ENCODE measurements at places on chromosomes 3 and 15. TPM values are rescaled to one million over a fixed set of nuclear protein-coding genes. Genes with fewer than 3 reads are reported as not detected.

GRCh38 chr3:130677343-130677742 is 69.3 kb downstream of the PIK3R4 start:
- no peak for DNase-seq

- DNase-seq, result no peak
These were observed 2.0 kb downstream of the SLC22A13 start for GRCh38 chr3:38267662-38268061.

The CHST13 gene
- 21.7 TPM for total RNA-seq

The MASP1 gene
- total RNA-seq, result 0.55 TPM

The IQCH gene
- total RNA-seq, result 42.2 TPM

- no peak for DNase-seq
These were observed 12.8 kb downstream of the UBR1 start for GRCh38 chr15:43093026-43093425.

The NR1I2 gene
- 0.74 TPM for total RNA-seq

GRCh38 chr3:141259821-141260629 is 28.4 kb downstream of the PXYLP1 start:
- no peak for DNase-seq

- DNase-seq, result no peak
These were observed 132.4 kb downstream of the MEIS2 start for GRCh38 chr15:36967929-36968328.

DNA sequence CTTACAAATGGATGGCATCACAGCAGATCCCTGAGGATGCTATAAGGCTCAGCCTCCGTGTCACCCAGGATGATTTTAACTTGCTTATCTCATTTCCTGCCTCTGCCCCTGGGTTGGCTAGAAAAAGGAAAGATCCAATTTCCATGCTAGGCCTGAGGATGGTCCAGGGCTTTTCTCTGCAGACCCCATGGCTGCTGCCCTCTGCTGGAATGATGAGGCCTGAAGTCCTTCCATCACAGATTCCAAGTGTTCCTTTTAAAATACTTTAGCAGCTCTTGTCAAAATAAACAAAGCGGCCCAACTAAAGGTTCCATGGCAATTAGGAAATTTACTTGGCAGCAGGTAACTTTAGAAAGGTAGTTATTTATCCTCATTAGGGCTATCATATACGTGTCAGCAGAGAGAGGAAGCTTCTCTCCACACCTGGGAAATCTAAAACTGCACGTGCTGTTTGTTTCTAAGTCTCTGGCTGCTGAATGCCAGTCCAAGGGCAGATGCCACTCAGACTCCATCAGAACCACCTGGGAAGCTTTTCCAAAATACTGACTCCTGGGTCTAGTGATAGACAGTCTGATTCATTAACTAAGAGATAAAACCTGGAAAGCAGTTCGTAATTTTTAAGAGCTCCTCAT is 401.9 kb upstream of the IL12A start:
- DNase-seq, result peak; percentile 37

The FEZF2 gene
- total RNA-seq, result not detected

- DNase-seq, result no peak
These were observed 53.9 kb upstream of the PLXNA1 start for GRCh38 chr3:126928921-126929474.

DNA sequence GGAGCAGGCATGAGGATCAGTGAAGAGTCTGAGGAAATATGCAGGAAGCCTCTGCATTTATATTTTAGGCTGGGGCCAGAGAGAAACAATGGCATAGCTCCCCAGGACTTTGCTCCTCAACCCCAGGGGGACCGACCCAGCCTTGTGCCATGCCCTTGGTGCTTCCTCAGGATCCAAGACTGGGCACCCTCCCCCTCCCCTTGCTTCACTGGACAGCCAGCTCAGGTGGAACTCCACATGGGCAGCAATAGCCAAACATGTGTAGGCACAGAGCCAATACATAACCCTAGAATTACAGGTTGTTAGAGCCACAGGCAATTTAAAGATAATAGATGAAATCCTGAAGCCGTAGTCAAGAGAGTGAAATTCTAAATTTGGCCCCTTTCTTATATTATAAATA is 73.0 kb upstream of the ETV5 start:
- DNase-seq, result no peak

DNA sequence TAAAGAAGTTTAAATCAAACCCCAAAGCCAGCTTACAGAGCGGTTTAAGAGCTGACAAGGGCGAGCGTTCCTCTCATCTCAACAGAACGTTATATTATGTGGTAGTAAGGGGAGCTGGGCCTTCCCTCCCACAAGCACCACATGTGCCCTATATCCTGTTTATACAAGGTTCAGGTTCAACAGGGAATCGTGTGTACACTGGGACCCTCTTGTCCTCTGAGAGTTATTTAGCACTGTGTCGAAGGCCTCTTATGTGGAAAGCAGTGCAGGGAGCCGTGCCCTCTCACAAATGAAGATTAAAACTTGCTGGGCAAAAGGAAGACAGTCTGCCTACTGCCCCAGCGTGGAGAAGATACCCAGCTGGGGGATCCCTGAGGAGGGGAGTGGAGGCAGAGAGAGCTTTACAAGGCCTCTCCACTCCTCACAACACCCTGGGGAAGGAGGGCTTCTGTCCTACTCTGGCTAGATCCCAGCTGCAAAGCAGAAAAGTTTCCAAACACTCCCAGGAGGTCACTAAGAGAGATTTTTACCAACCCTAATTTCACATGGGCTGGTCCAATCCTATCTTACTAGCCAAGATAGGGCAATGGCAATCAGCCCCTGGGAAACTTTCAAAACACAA is 2.9 kb downstream of the TLE3 start:
- DNase-seq, result peak; percentile 28

The POPDC2 gene
- total RNA-seq, result 4.1 TPM

GRCh38 chr3:53803124-53803815 is 42.9 kb downstream of the CHDH start:
- DNase-seq, result no peak

The STRIT1 gene
- total RNA-seq, result not detected

DNA sequence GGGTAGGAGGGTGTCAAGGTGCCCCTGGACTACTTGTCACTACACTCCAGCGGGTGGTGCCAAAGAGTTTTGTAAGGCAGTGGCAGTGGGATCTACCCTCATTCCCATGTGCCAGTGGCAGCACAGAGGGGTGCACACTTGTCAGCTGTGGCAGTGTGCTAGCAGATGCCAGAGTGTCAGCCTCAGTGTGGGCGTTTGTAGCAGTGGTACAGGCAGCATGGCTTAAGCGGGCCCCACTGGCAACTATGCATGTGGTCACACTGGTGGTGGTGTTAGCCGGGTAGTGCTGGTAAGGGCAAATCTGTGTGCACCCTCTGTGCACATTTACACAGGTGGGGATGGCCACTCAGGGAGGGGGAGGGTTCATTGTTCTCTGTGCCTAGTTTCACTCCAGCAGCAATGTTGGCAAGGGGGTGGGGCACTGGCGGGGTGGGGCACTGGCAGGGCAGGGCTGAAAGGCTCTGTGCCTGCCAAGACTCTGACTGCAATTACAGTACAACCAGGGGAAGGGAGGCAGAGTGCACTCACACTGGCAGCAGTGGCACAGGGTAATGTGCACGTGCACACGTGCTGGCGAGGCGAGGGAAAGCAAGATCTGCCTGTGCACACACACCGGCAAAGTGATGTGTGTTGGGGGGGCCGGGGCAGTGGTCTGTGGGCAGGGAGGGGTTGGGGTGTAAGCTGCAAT is 31.8 kb downstream of the MYO9A start:
- no peak for DNase-seq

DNA sequence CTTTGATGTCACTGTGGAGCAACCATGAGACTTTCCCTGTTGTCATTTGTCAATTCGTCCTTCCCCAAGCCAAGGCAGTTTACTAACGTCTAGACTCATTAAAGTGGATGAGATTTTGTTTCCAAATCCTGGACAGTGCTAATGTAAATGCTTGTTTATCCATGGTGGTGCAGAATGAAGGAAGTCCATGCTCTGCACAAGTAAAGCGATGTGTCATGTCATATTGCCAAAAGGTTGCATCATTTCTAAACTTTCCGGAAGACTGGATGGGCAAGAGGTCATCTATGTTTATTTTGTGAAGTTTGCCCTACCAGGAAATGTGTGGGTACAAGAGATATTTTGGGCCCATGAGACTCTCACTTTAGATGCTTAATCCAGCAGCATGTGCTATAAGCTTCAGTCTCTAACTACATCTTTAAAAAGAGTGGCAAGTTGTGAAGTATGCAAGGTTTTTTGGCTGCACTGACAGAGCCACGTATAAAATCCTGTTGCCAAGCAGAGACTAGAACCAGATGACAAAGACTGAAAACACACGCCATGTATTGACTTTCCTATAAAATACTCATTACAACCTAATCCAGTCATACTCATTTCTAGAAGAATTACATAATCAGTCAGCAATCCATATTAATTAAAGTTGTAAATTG is 72.1 kb upstream of the FNDC3B start:
- no peak for DNase-seq

The CTXN2 gene
- 1.0 TPM for total RNA-seq

The ILDR1 gene
- 3.2 TPM for total RNA-seq

DNA sequence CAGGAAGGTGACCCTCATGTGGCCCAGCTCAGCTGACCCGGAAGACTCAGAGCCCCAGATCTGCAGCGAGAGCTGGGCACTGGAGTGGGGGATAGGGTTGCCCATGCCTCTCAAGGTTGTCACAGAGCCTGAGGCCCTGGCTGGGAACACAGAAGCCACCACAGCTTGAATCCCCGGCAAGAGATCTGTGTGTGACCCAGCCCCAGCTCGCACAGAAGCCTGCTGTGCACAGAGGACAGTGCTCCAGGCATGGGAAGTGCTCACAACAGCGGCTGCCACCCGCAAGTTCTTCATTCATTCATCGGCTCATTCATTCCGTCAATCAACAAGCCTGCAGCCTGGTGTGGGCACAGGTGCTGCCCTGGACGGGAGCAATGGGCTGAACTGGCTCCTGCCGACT is 36.4 kb downstream of the DNAJB8 start:
- DNase-seq, result no peak

DNA sequence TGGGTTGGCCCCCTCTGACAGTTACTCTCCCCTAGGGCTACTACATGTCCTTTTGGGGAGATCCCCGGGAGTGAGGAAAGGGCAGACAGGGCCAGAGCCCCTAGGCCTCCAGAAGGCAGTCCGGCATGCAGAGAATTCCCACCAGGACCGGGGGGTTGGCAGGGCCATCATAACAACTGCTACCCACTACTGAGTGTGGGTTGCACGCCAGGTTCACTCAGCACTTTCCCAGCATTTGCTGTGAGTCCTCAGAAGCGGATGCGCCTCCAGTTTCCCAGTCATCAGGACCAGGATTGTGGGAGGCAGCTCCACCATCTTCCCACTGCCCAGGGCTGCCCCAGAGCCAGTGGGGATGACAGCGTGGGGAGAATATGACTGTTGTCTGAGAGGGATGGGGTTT is 51.2 kb upstream of the HERC1 start:
- no peak for DNase-seq

The DET1 gene
- 10.3 TPM for total RNA-seq

DNA sequence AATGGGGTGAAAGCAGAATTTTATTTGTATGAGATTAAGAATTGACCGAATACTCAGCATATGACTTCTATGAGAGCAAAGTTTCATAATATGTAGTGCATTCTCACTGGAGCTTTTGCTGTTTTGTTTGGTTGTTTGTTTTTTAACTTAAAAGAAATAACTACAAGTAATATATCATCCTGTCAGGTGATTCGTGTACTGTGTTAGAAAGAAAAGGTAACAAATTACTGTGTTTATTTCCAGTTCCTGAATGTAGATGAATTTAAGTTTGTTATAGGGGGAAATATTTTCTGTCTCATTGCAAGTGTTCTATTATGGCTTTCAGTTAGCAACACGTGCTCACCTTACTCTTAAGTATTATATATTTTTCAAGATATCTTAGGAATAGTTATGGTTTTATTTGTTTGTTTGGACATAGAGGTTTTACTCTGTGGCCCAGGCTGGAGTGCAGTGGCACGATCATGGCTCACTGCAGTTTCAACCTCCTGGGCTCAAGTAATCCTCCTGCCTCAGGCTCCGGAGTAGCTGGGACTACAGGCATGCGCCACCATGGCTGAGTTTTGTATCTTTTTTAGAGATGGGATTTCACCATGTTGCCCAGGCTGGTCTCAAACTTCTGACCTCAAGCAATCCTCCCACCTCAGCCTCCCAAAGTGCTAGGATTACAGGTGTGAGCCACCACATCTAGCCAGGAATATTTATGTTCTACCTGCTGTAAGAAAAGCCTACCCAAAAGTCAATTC is 125.4 kb downstream of the FNDC3B start:
- no peak for DNase-seq

- DNase-seq, result no peak
These were observed 223.6 kb upstream of the GAP43 start for GRCh38 chr3:115399750-115400149.

DNA sequence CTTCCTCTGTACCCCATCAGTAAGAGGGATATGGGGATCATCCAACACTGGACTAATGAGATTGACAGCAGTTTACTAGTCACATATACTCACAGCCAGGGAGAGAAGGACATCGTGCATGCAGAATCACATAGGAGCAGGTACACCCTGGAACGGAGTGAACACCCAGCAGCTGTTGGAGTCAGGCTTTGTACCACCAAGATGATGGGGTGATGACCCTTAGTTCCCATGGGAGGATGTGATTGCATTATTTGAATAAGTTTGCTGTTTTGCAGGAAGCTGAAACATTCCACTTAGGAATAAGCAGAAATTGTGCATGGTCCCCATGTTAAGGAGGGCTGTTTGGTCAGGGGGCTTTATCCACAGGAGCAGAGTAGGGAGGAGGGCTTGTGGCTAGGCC is 482.7 kb upstream of the PDZRN3 start:
- DNase-seq, result no peak

The ACAN gene
- 6.6 TPM for total RNA-seq

DNA sequence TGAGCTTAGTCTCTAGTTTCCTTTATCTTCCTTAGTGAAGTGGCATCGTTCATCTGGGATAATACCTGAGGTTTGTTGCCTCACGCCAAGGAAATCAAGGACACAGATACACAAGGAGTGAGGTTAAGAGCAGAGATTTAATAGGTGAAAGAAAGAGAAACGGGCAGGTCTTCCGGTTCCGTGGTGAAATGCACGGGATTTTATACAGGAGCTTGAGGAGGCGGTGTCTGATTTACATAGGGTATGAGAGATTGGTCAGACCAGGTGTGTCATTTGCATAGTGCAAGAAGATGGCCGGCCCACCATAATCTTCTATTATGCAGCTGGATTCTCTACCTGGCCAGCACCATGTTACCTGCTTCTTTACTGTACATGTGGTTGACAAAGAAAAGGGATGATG is 17.2 kb downstream of the ARRDC4 start:
- no peak for DNase-seq

DNA sequence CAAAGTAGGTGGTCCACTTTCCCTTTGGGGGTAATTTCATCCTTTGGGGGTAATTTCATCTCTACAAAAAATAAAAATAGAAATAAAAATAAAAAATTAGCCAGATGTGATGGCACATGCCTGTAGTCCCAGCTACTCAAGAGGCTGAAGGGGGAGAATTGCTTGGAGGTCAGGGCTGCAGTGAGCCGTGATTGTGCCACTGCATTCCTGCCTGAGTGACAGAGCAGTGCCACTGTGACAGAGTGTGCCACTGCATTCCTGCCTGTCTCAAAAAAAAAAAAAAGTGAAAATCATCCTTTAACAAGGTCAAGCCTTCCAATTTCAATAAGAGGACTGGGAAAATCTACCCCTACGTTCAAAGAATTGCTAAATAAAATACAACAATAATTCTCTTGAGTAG is 22.8 kb downstream of the SERP1 start:
- no peak for DNase-seq

Measured in testis (tissue), 5 donors.